Frontal cortex (tissue), 4 donors: ENCODE measurements at places on chromosomes 4 and X.

GRCh38 chr4:100790836-100791615 is 273.2 kb upstream of the EMCN start:
- no peak for DNase-seq

DNA sequence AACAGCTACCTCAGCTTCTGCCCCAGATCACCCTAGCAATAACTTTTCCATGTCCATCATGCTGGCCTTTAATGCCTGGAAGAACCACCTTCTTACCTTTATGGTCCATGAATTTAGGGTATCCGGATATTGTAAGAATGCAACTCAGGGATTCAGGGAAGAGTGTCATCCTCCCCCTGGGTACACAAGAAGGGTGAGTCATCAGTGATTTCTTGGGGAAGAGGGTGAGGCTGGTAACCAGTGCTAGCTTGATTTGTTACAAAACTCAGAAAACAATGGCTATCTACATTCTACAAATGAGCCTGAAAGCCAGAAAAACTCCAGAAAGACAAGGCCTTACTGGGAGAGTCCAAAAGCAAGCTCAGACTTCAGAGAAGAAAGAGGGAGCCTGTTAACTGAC is 10.4 kb upstream of the NALF2 start:
- no peak for DNase-seq

- DNase-seq = no peak
Measured at GRCh38 chrX:66680451-66680850, 41.6 kb upstream of the EDA2R start.

DNA sequence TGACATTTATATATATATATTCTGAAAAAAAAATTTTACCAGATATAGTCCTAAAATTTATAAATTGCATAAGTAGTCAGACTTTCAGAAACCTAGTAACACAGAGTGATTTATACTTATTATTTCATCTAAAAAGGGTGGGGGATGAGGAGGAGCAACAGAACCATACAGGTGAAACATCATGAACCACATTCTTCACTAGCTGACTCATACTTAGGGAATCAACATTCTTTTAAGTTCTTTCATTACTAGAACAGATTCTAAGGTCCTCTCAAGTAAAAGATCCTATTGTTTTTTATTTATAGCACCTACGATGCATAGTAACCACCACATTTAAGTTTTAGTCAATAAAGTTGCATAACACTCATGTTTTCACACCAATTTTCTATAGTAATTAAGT is 166.1 kb downstream of the LRBA start:
- DNase-seq = no peak

DNA sequence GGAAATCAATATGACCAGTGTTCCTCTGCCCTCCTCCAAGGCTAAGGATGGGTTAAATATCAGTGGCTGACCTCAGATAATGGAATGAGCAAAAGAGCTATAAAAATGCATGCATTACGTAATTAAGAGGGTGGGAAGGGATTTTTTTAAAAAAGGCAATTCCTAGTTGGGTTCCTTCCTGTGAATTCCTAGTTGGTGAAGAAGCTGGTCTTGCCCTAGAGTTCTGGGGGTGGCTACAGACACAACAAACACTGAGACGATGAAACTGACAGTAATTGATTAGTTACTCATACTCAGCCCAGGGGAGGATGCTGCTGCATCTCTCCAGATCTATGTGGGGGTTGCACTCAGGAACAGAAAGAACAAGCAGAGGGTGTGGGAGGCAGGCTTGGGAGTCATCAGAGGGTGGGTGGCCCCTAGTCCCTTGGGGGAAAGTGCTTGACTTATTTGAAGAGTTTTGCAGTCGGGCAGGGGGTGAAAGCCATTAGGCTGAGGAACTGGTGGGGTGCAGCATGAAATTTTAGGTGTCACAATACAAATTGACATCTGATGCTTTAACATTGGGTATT is 662.0 kb upstream of the FRG1 start:
- no peak for DNase-seq
